ENCODE measurements at places on chromosomes 13 and 19.

- DNase-seq: peak; percentile 54
Measured at GRCh38 chr19:1512671-1513498, at the start of gene ADAMTSL5. Gene ADAMTSL5 (minus strand): TSS chr19:1513019. CDS start chr19:1510943, 2,076 bp downstream.

DNA sequence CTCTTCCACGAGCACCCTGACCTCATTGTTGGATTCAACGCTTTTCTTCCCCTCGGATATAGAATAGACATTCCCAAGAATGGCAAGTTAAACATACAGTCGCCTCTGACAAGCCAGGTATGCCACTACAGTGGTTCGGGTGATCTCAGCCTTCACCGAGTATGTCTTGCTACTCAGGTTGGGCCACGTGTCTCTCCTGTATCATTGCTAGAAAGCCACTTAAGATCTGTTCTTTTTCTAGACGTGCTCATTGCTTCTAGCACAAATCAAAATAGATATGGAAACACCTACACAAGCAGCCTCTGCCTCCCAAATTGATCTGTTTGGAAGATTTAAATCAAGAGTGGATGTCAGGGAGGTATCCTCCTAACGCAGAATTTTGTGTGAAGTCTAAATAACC lies 2.3 kb downstream of the SIN3B start:
- DNase-seq: no peak

GRCh38 chr13:95498886-95499285 lies 53.6 kb upstream of the CLDN10 start:
- DNase-seq: no peak

GRCh38 chr19:29547981-29548380 lies 22.2 kb downstream of the VSTM2B start:
- no peak for DNase-seq

- peak; percentile 18 for DNase-seq
Measured at GRCh38 chr19:13430790-13431582, 75.3 kb downstream of the CACNA1A start.

GRCh38 chr19:6228551-6229215 lies 51.1 kb downstream of the MLLT1 start:
- no peak for DNase-seq

DNA sequence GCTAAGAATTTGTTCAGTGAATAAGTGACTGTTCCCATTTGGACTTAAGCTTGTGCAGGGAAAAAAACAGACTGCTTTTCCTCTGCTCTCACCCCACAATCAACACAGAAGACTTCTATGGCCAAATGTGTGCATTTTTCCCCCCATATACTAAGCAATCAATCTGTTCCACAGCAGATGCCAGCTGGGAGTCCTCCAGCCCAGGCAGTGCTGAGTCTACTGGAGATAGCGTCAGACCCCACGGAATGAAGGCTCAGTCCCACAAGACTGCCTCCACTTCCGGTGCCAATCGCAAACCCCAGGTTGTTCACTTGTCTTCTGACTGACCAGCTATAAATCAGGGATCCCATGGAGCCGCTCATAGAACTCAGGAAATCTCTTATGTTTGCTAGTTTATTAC lies 69.5 kb upstream of the ANKRD10 start:
- DNase-seq: no peak

GRCh38 chr13:80010286-80010831 lies 330.6 kb downstream of the SPRY2 start:
- no peak for DNase-seq

DNA sequence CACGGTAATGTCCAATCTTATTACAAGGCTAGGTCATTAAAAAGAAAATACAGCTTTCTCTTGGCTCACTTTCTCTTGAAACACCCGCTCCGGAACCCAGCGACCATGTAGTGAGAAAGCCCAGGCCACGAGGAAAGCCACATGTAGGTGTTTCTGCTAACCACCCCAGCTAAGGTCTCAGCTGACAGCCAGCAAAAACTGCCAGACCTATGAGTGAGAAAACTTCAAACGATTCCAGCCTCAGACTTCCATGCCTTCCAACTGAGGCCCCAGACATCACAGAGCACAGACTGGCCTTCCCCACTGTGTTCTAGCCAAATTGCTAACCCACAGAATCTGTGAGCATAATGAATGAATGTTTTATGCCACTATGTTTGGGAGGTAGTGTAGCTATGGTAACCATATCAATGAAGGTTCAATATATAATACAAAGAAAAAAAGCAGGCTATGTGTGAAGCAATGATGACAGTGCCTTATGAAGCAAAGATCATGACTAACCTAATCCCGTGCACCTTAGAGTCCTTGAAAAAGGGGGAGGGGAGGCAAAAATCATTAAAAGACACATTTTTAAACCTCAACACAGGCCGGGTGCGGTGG lies 11.9 kb upstream of the TPTE2 start:
- no peak for DNase-seq

- no peak for DNase-seq
Measured at GRCh38 chr19:4399812-4400134, 574 bp downstream of the SH3GL1 start.

DNA sequence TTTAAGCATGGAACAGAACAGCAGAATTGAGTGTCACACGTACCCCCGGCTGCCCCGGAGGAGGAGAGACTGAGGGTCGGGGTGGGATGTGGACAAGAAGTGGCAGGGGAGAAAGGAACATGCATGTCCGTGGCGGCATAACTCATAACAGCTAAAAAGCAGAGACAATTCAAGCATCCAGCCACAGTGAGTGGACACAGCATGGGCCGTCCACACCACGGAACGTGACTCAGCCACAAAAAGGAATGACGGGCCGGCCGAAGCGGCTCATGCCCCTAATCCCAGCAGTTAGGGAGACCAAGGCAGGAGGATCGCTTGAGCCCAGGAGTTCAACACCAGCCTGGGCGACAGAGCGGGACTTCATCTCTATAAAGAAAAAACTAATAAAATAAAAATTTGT lies 7.6 kb downstream of the DOHH start:
- no peak for DNase-seq

DNA sequence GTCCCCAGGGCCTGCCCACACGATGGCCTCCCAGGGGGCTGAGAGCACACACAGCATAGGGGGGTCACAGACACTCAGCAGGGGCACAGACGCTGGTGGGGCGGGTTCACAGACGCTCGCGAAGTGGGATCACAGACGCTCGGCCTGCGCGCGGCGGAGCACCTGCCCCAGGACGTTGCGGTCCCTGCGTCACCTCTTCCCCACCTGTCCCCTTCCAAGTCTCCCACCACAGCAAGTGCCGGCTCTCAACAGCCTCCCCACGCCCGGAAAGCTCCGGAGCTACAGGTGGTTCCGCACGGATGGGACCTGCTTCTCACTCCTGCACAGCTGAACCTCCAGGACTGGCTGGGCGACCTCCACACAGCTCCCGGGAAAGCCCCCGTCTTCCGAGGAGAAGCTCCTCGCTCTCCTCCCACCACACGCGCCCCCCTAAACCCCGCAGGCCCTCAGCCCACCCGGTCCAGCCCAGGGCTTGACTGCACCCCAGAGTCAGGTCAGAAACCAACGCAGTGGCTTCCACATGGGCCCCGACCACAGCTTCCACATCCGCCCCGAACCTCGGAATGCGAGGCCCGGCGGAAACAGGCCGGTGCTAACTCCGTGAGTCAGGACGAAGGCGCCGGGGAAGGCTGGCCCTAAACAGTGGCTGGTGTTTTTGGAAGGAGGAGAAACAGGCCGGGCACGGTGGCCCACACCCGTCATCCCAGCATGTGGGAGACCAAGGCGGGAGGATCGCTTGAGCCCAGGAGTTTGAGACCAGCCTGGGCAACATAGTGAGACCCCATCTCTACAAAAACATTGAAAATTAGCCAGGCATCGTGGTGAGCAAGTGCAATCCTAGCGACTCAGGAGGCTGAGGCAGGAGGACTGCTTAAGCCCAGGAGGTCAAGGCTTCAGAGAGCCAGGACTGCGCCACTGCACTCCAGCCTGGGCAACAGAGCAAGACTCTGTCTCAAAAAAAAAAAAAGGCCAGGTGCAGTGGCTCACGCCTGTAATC lies 16.5 kb downstream of the BTBD2 start:
- no peak for DNase-seq

- DNase-seq: peak; percentile 59
Measured at GRCh38 chr13:24911133-24911908, 147.4 kb downstream of the RNF17 start.

GRCh38 chr19:18951721-18952281 lies 10.8 kb upstream of the HOMER3 start:
- peak; percentile 85 for DNase-seq

DNA sequence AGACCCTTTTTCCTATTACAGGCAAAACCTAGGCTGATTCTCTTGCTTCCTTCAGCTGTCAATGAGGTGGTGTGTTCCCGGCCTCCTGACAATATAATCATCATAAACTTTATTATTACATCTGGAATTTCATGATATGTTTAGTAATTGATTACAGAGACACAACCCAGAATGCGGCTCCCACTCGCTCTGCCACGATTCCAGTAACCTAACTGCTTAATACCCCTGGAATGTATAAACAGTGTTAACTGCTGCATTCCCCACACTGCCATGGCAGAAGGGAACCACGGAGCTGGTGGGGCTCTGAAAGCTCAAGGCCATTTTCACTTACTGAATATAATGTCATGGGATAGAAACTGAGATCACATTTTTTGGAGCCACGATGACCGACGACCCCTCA lies 17.1 kb downstream of the TSHZ3 start:
- DNase-seq: peak; percentile 53

- no peak for DNase-seq
Measured at GRCh38 chr19:39057615-39058014, 25.3 kb upstream of the FBXO27 start.

GRCh38 chr19:6772866-6773322 lies 386 bp downstream of the VAV1 start:
- no peak for DNase-seq

DNA sequence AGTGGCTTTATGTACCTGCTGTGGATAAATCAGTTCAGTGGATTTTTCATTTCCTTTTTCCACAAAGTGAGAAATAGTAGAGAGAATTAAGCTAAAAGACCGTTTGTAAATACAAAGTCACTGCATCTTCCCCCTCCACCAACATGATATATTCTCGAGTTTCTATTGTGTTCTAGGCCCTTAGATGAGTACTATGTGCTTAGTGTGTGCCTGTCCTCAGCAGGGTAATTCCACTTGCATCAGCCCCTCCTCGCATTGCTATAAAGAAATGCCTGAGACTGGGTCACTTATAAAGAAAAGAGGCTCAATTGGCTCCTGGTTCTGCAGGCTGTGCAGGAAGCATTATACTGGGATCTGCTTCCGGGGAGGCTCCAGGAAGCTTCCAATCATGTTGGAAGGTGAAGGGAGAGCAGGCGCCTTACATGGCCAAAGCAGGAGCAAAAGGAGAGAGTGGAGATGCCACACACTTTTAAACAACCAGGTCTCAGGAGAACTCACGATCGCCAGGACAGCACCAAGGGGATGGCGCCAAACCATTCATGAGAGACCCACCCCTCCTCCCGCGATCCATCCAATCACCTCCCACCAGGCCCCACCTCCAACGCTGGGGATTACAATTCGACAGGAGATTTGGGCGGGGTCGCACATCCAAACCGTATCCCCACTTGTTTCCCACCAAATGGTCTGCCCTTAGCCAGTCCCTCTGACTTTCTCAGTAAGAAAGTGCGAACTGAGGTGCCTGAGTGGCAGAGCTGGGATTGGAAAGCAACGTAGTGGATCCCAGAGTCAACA lies 102.3 kb upstream of the ABCC4 start:
- no peak for DNase-seq

DNA sequence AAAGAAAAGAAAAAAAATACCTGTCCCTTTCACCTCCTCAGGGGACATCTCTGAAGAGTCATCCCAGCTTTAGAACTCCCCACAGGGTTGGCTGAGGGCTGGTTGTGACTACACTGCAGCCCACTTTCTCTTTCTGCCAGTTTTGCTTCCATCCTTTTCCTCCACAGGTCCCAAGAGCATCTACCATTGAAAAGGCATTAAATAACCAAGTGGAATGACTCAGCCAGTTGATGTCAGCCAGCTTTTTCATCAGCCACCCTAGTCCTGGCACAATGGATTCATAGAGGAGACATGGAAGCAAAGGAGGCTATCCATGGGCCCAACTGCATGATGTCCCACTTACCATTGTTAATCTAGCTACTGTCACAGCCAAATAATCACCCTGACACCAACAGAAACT lies 9.2 kb upstream of the RCBTB1 start:
- no peak for DNase-seq

GRCh38 chr19:46579361-46579879 lies 21.7 kb upstream of the CALM3 start:
- DNase-seq: no peak

DNA sequence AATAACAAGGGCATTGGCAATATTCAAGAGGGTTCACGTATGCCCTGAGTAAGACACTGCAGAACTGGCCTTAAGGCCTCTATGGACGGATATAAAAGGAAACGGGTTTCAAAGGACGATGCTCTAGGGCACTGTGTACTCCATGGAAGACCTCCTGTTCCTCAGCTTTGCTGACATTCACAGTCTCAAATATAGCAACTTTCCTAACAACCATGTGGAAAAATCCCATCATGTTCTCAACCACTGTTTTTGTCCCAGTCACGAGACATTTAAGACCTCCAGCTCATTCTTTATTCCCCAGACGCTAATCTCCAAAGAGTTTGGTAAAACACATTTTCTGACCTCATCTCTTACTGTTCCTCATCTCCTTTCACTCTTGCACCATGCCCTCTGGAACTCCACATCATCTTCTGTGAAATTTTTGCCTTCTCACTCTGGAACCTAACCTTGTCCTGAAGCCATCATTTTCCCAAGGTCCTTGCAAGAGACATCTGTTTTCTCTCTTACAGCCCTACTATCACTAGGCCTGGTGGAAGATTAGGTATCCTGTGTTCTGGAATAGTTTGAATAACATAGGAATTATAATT lies 37.6 kb downstream of the SPRY2 start:
- no peak for DNase-seq

DNA sequence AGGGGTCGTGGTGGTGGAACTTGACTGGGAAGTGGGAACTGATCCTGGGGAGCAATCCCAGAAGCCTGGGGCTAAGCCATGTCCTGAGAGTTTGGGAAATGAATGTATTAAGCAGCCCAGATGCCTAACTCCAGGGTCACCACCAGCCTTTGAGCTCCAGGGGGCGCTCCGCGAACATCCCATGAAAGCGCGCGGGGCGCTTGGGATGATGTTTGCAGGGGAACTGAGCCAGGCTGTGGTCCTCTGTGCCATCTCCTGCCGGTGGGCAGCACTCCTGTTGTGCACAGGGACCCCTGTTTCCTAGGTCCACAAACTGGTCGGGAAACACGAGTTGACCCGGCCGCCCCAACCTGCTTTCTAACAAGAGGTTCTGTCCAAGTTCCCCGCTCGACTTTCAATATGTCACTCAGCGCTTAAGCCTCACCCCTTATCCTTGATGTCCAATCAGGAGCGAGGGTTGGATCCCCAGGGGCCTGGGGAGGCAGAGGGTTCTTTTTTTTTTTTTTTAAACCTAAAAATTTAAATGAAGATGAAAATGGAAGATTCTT lies 14.4 kb downstream of the LEUTX start:
- peak; percentile 79 for DNase-seq

DNA sequence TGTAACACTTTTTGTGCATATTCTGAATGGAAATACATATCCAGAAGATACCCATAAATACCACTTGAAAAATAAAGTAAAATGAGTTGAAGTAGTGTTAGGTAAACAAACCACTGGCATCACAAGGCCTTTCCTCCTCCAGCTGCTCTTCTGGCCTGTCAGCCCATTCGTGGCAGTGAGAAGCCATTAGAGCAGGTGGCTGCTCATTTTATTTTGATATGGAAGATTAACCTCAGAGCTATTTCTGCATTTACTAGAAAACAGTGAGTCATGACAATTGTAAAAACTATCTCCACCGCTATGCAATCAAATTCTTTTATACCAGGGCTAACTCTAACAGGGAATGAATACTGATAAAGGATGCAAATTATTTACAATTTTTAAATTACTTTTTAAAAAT lies 2898.1 kb downstream of the PCDH9 start:
- DNase-seq: no peak

- no peak for DNase-seq
Measured at GRCh38 chr13:28526876-28527275, 31.9 kb upstream of the FLT1 start.

GRCh38 chr19:49677901-49678674 lies 1.0 kb downstream of the PRMT1 start:
- peak; percentile 32 for DNase-seq
